NCI-H2081 treated with DMSO at 0.1 percent for 48 hours (cell line): ENCODE measurements at places on chromosomes 12 and 14.

GRCh38 chr14:45095143-45095542 lies 11.2 kb downstream of the PRPF39 start:
- DNase-seq, result no peak

DNA sequence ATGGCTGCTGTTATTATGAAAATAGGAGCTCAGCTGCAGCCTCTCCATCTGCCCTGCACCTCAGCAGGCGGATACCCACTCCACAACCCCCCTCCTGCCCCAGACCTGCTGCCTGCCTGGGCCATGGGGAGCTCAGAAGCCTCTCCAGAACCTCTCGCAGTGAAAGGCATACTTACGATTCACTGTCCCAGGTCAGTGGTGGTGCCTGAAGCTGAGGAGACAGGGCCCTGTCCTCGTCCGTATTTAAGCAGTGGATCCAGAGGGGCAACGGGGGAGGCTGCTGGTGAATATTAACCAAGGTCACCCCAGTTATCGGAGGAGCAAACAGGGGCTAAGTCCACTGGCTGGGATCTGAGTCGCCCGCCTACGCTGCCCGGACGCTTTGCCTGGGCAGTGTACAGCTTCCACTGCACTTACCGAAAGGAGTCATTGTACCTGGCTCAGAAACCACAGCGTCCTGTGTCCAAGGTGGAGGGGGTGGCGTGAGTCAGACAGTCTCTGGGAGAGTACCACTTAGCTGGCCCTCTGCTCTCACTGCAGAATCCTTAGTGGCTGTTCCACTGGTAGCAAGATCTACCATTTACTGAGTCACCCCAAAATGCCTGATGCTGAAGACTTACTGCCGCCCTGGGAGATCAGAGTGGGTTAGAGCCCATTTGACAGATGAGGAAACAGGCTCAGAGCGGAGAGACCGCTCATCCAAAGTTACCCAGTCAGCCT lies at the start of gene SERPINA1:
TSS of gene SERPINA1 (minus strand) at position 219 of the 720 bp plus-strand sequence. CDS start 5,365 bp downstream, outside the sequence.
- no peak for DNase-seq

- DNase-seq, result no peak
Measured at GRCh38 chr12:70042675-70043074, 200.6 kb upstream of the CNOT2 start.

DNA sequence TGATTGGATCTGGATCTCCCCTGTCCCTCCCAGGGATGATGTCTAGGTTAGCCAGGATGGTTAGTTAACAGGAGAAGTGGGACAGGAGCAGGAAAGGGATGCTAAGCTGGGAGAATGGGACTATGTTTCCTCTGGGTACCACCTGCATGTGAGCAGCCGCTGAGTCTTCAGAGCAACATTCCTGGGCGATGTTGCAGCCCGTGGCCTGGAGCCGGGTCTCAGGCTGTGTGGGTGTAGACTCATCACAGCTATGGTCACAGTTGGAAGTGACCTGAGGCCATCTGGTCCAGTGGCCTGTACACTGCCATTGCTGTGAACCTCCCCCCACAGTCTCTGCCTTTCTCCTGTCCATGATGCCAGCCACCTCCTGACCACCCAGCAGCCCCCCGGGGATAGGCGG lies 422.6 kb downstream of the DPF3 start:
- DNase-seq, result no peak

DNA sequence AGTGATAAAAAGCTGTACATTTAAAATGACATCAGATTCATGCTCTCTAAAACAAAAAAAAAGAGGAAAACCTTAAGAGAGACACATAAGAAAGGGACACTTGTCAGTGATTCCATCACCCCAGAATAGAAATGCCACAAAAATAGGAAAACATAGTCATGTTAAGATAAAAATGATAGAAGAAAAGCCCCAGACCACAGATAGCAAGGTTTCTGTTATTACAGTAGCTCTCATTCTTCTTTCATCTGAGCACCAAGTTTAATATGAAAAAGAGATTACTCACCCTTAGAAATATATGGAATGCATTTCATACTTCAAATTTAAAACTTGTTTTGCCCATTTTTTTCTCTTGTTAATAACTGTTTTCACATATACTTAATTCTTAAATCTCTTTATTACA lies 217.2 kb downstream of the EGLN3 start:
- no peak for DNase-seq

- DNase-seq, result no peak
Measured at GRCh38 chr12:75650595-75651341, 139.4 kb upstream of the KRR1 start.

DNA sequence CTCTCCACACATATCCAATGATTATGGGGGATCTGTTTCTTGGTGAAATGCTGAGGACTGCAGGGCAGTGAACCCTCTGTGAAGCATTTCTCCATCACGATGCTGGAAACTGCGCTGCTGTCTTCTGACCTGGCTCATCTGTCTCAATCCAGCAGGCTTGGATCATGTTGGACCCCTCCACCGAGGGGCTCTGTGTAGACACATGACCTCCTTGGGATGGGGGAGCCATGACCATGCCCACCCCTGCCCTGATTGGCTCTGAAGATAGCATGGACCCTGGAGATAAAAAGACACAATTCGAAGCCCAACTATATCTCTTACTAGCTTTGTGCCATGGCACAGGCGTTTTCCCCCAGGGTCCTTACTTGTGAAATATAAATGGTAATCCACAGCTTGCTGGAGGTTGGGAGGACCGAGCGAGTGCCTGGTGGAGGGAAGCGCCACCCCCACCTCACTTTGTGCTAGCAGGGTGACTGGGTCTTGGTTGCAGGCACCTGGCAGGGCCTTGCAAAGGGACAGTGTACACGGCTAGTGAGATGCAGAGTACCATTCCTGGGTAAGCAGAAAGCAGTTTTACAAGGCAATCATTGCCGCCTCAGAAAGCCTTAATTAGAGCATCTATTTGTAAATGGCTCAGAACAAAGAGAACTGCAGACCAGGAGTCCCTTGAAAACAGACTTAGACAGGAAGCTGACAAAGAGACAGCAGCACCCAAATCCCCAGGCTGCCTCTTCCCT lies 2.4 kb upstream of the KRT83 start:
- DNase-seq, result no peak

DNA sequence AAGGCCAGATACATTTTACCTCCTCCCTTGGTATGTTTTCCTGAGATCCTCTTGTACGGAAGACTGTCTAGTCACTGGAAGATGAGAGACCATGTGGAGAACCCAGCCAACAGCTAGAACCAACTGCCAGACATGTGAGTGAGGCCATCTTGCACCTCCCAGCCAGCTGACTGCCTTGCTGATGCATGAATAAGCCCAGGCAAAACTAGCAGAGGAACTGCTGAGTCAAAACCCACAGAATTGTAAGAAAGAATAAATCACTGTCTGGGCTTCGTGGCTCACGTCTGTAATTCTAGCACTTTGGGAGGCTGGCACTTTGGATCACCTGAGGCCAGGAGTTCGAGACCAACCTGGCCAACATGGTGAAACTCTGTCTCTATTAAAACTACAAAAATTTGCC lies 160.0 kb downstream of the TPH2 start:
- DNase-seq, result no peak

GRCh38 chr14:95500201-95500681 lies 16.2 kb downstream of the SYNE3 start:
- no peak for DNase-seq
